ENCODE measurements at places on chromosomes 2 and 18.

DNA sequence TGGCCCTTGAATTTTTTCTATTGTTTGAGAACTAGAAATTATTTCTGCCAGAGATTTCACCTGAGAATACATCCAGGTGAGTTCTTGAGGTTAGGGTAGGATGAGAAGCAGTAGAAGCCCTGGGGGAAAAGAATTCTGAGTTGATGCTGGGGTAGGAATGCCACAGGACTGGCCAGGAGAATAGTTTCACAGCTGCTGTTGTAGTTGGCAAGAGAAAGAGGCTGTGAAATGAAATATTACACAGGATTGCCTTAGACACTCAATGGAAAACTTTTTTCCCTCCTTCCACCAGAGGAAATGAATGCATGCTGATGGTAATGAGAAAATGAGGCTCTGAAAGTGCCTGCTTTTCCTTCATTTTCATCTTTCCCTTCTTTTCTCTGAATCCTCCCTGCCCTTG is 54.6 kb downstream of the PRKCE start:
- no peak for DNase-seq

DNA sequence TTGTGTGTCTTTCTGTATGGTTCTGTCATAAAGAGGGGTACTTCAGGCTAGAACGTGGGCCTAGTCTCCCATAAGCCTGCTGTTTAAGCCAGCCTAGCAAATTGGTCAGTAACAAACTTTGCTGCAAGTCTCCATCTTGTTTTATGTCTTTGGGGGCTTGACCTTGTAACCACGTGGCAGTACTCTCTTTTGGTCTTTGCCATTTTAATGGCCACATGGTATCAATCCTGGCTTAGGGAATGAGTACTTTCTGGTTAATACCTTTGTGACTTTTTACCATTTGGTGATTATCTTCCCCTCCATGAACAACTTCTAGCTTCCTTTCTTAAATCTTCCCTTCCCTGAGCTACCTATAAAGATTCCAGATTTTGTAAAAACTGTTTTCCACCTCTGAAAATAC is 148.3 kb downstream of the GCA start:
- no peak for DNase-seq

DNA sequence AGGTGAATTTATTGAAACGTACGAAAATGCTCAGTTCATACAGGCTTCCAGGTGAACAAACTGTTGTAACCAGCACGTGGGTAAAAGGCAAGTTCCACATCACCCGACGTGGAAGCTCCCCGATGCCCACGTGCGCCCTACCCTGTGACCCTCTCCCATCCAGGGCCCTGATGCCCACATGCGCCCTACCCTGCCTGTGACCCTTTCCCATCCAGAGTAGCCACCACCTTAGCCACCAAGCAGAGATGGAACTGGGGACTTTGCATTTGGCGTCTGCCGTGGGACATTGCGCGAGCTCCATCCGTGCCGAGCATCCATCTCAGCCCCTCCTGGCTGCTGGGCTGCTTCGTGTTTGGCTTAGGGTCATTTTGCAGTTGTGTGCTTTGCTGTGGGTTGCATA is 37.5 kb downstream of the ANO7 start:
- DNase-seq, result no peak

GRCh38 chr2:11655495-11655894 is 14.5 kb downstream of the NTSR2 start:
- DNase-seq, result no peak

- DNase-seq, result no peak
Measured at GRCh38 chr2:29518646-29519337, 402.6 kb downstream of the ALK start.

GRCh38 chr18:62366992-62367391 is 41.9 kb downstream of the TNFRSF11A start:
- DNase-seq, result no peak

- no peak for DNase-seq
Measured at GRCh38 chr2:230227216-230227615, 1.7 kb downstream of the SP140 start.

- no peak for DNase-seq
Measured at GRCh38 chr2:231128541-231128940, 3.7 kb upstream of the HTR2B start.

DNA sequence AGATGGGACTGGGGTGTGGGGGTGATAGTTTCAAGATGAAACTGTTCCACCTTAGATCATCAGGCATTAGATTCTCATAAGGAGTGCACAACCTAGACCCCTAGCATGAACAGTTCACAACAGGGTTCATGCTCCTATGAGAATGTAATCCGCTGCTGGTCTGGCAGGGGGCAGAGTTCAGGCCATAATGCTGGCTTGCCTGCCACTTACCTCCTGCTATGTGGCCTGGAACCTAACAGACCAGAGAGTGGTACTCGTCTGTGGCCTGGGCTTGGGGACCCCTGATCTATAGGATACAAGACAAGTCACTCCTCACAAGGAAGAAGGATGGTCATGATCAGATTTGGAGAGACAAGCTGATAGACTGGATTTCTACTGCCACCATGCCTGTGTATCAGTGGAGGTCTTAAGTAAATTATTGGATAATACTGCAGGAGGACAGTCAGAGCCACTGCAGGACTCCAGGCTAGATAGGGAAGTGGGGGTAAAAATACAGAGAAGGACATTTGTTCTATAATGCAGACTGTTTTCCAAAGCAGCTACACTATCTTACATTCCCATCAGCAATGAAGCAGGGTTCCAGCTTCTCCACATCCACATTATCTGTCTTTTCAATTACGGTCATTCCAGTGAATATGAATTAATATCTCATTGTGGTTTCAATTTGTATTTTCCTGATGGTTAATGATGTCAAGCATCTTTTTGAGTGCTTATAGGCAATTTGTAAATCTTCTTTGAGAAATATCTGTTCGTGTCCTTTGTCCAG is 28.8 kb upstream of the APOB start:
- DNase-seq, result no peak
